ENCODE measurements at places on chromosomes 11 and 22.

DNA sequence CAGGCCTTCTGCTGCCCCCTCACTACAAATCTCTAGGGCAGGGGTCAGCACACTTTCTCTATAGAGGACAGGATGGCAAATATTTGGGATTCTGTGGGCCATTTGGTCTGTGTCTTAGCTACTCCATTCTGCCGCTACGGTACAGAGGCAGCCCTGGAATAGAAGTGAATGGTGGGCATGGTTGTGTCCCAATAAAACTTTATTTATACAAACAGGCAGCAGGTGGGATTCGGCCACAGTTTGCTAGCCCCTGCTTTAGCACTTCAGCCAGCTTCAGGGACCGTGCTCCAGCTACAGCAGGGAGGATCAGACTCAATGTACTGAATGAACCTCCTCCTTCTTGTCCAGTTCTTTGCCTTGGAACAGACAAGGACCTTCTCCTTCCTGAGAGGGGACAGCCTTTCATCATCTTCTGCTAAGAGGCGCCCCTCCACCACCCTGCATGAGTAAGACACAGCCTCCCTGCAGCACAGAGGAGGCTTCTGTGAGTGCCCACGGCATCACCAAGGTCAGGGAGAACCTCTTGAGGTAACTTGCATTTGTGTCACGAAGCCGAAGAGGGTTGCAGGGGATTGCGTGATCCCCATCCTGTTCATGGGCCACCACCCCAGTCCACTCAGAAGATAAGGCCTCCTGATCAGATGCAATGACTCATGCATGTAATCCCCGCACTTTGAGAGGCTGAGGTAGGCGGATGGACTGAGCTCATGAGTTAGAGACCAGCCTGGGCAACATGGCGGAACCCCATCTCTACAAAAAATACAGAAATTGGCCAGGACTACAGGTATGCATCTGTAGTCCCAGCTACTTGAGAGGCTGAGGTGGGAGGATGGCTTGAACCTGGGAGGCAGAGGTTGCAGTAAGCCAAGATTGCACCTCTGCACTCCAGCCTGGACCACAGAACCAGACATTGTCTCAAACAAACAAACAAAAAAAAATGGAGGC is 4.6 kb downstream of the C11orf24 start:
- no peak for DNase-seq

GRCh38 chr22:44667829-44668189 is 34.2 kb upstream of the PRR5 start:
- DNase-seq: peak; percentile 42

- no peak for DNase-seq
Measured at GRCh38 chr22:41405588-41405987, 23.8 kb downstream of the TEF start.

DNA sequence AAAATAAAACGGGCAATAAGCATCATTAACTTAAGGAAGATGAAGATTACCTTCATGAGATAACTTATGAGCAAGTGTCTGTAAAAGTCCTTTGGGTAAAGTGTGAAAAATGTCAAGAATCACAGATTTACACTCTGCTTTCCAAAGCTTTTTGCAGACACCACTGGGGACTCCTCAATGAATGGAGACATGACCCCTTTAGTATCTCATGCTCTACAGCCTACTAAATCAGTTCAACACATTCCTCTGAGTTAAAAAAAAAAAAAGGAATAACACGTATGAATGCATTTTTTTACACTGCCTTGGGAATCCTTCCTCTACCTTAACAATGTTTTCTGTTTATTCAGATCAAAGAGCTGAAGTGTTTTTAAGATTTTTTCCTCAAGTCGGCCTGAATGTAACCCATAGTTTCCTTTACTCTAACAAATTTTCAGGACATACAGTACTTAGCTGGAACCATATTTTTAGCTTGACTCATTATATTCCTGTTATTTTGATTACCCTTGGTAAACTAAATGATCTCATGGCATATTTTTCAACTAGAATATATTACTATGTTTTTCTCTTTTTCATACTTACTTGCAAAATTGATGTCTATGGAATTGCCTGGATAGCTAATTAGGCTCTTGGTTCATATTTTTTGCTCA is 25.9 kb upstream of the RAB30 start:
- DNase-seq: no peak

- DNase-seq: no peak
Measured at GRCh38 chr11:131662993-131663392, 292.6 kb downstream of the NTM start.

DNA sequence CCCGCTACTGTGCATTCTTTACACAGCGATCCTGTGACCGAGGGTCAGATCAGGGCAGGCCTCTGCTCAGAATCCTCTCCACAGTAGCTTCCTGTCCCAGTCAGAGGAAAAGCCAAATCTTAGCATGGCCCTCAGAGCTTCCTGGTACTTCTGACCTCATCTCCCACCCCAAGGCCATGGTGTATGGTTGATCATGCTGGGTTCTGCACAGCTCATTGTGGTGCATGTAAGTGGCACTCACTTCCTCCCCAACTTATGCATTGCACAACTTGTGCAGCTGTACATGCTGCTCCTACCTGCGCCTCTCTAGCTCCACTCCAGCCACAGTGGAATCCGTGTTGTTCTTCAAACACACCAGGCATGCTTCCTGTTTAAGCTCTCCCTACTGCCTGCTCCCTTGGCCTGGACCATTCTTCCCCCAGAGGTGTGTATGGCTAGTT is 20.3 kb downstream of the BMAL1 start:
- no peak for DNase-seq

DNA sequence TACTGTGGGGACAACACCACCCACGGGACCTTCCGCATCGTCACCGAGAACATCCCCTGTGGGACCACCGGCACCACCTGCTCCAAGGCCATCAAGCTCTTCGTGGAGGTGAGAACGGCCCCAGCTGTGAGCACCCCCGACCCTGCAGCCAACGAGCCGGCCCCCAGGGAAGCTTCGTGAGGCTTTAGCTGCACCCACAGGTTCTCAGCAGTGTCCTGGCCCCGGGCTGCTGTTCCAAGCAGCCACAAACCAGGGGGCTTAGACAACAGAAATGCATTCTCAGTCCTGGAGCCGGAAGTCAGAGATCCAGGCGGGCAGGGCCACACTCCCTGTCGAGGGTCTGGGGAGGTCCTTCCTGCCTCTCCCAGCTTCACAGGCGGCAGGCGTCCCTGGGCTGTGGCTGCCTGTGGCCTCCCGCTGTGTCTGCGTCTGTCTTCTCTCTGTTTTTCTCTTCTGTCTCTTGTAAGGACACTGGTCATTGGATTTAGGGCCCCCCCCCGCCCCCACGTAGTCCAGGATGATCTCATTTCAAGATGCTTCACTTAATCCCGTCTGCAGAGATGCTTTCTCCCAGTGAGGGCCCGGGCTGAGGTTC is 12.5 kb downstream of the MUC5B start:
- DNase-seq: no peak

DNA sequence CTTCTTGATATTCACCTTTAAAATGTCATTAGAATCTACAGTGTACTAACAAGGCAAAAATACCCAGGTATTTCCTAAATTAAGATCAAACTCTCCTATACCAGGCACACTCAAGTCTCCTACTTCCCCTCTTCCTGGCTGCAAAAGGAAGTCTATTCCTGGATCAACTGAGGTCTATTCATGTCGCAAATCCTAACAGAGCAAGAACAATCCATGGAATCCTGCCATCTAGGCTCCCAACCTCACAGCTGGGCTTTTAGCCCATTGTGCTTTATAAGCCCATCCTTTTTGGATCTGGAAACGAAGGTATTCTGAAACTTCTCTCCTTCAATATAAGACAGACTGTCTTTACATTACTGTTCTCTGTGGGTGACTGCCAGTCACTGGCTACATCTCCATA is 161.8 kb downstream of the SOX6 start:
- no peak for DNase-seq

- no peak for DNase-seq
Measured at GRCh38 chr11:82682003-82682751, 51.5 kb downstream of the FAM181B start.

DNA sequence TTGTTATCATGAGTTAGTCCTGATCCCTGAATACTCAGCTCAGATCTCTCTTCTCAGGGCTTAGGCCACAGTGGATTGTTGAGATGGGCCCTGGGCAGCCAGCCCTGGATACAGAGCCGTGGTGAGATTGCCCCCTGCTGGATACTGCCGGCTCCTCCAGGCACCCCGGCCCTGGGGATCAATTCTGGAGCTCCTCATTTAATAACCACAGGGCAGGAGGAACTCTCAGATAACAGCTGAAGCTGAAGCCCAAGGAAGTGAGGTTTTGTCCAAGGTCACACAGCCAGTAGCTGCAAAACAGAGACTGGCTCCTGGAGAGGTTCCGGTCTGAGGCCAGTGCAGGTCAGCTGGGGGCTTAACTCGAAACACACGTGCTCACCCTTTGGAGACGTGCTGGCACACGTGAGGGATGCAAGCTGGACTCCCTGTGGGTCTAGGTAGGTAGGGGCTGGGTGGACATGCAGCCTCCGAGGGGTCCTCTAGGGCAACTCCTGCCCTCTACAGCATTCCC is 16.0 kb downstream of the USH1C start:
- DNase-seq: peak; percentile 8

DNA sequence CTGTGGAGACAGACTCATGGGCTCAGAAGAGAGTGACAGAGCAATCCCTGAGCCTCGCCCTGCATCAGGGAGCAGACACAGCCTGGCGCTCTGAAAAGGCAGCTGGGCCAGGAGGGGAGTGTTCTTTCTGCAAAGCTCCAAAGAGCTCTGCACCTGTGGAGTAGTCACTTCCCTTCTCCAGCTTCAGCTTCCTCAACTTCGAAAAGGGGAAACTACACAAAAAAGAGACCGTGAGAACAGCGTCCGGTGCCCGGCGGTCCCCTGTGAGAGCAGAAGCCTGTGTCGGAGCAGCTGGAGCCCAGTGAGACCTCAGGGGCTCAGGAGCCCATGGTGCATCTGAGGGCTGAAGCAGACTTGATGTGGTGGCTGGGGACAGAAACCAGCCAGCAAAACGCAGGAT is 35.1 kb downstream of the TP53I11 start:
- no peak for DNase-seq

Measured in stimulated activated CD8-positive, alpha-beta memory T cell treated with anti-CD3 and anti-CD28 coated beads, Interleukin-4, amount 100 ng/mL, for 4 hours (primary cell).